ENCODE measurements at places on chromosomes 4 and X. TPM values are rescaled to one million over a fixed set of nuclear protein-coding genes. Genes with fewer than 3 reads are reported as not detected.

The PAGE1 gene
- not detected for total RNA-seq

The SPATA4 gene
- total RNA-seq = not detected

The ARMCX5 gene
- 4.3 TPM for total RNA-seq

The ABLIM2 gene
- 0.32 TPM for total RNA-seq

The OPRPN gene
- not detected for total RNA-seq

The POU4F2 gene
- total RNA-seq = not detected

The LGI2 gene
- total RNA-seq = 0.81 TPM

The EXOSC9 gene
- total RNA-seq = 27.6 TPM

The VCX2 gene
- not detected for total RNA-seq

The SLC25A53 gene
- total RNA-seq = 4.5 TPM

The KLB gene
- not detected for total RNA-seq

The CXCL1 gene
- total RNA-seq = 191 TPM

The MAGEA10 gene
- total RNA-seq = not detected

The SLC35A2 gene
- 32.5 TPM for total RNA-seq

The PRDM5 gene
- total RNA-seq = 3.8 TPM

The MAMLD1 gene
- total RNA-seq = 3.6 TPM

The PAK3 gene
- total RNA-seq = 0.32 TPM

The TMEM187 gene
- total RNA-seq = 7.8 TPM

The CNOT6L gene
- total RNA-seq = 8.3 TPM

The AP1S2 gene
- total RNA-seq = 35.5 TPM

The NLRP2B gene
- total RNA-seq = not detected

The GLUD2 gene
- total RNA-seq = 0.90 TPM

The OTC gene
- total RNA-seq = not detected

The XKRX gene
- total RNA-seq = 0.32 TPM

The ZFP42 gene
- not detected for total RNA-seq

The GPR82 gene
- not detected for total RNA-seq

The MAGEA2B gene
- not detected for total RNA-seq

The MED28 gene
- 14.4 TPM for total RNA-seq

The S100G gene
- total RNA-seq = not detected

The RADX gene
- total RNA-seq = not detected

The WFS1 gene
- 39.7 TPM for total RNA-seq

The RNF212 gene
- total RNA-seq = 4.2 TPM

The TRIM75 gene
- not detected for total RNA-seq

The DSPP gene
- not detected for total RNA-seq

The PDE5A gene
- 11.6 TPM for total RNA-seq

The RAB33A gene
- 0.65 TPM for total RNA-seq

The ATP5ME gene
- total RNA-seq = 64.3 TPM

The SOD3 gene
- 32.6 TPM for total RNA-seq

The ACE2 gene
- 1.3 TPM for total RNA-seq

The UGT2B10 gene
- total RNA-seq = not detected

The NALF2 gene
- not detected for total RNA-seq

The MAGEE1 gene
- total RNA-seq = 0.65 TPM

The DDX53 gene
- total RNA-seq = not detected
